ENCODE measurements at places on chromosomes 12 and 14.

- DNase-seq: no peak
Observed at GRCh38 chr14:23409475-23409874, 1.4 kb upstream of the MYH6 start.

DNA sequence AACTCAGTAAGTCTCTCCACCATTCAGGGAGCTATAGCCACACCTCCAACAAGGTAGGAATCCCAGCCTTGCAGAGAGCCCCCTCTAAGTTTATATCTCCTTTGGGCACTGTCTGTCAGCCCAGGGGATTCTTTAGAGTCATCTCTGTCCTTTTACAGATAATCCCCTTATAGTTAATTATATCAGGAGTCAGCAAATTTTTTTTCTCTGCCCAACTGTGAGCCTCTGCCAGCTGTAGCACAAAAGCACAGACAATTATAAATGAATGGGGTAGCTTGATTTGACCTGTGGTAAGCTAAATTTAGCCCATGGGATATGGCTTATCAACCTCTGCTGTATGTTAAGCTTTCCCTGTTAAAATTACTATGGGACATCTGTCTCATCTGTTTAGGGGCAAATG is 8.3 kb downstream of the CEP128 start:
- no peak for DNase-seq

GRCh38 chr14:20436363-20436755 is 393 bp upstream of the KLHL33 start:
- DNase-seq: no peak

- DNase-seq: no peak
Observed at GRCh38 chr12:126627596-126627995, 1562.4 kb downstream of the AACS start.

DNA sequence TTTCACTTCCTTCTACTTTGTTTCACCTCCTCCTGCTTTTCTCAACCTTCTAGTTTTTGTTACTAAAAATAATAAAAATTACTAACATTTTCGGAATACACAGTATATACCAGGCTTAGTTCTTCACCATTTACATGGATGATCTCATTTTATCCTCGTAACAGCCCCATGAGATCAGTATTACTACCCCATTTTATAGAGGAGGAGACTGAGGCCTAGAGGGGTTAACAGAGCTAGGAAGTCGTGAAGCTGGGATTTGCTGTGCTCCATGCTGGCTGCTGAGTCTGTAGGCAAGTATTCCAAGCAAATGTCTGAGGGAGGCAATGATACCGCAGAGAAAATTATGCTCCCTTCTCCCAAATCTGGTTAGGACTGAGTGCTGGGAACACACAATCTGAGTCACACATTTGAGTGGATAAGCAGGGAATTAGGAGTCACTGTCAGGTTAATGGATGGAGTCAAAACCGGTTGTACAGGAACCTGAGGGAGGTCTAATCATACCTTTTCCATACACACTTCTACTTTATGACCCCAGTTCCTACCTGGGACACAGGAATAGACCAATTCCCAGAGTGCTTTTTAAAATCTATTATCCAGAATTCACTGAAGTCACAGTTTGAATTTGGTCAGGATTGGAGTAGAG is 51.1 kb downstream of the ZFYVE26 start:
- DNase-seq: no peak

- DNase-seq: no peak
Observed at GRCh38 chr12:130488358-130488710, 150.6 kb downstream of the PIWIL1 start.

DNA sequence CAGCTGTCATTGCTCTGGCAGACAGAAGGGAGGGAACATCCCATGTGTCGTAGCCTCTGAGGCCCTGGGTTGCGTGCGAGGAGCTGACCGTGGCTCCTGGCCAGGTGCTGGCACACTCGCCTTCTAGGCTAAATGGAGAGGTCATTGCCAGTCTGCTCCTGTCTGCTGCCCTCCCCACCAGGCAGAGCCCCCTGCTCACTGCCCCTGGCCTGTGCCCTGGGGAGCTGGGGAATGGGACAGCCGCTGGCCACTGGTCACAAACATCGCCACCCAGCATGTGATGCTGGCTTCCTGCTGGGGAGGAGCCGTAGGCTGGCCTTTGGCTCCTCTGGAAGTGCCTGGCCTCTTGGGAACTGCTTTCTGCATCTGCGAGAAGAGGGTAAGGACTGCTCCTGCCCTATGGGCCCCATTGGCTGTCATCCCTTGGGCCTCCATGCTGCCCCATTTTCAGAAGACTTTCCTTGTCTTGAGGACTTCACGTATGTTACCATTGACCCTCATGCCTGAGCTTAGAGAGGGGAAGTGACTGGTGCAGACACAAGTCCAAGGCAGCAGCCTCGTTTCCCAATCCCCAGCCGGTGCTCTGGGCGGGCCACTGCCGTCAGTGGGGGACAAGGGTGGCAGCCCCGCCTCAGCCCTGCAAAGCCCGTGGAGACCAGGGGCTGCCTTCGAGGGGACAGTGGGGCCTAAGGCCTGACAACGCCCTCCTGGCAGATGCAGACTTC is 2.0 kb upstream of the TNFAIP2 start:
- DNase-seq: no peak

- DNase-seq: no peak
Observed at GRCh38 chr14:97270308-97270707, 473.1 kb downstream of the VRK1 start.

DNA sequence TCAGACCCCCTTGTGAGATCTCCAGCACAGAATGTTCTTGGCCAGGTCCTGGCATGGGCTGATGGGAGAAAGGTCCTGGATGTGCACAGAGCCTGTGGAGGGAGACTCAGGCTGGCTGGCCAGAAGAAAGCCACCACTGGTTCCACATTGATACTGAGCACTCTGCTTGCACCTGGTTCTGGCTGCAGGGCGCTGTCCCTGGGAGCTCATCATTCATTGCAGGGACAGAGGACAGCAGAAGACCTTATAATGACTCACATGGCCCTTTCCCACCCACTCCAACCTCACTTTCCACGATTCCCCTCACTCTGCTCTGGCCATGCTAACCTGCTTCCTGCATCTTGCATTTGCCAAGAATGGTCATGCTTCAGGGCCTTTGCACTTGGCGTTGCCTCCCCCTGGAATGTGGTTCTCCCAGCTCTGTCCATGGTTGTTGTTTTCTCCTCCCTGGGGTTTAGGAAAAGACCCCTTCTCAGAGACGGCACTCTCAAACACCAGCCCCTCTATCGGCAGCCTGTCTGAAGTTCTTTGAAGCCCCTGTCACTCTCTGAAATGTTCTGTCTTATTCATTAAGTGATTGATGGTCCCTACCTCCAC is 10.3 kb downstream of the KRT7 start:
- DNase-seq: no peak

- DNase-seq: no peak
Observed at GRCh38 chr12:39505023-39505422, 62.1 kb upstream of the KIF21A start.

DNA sequence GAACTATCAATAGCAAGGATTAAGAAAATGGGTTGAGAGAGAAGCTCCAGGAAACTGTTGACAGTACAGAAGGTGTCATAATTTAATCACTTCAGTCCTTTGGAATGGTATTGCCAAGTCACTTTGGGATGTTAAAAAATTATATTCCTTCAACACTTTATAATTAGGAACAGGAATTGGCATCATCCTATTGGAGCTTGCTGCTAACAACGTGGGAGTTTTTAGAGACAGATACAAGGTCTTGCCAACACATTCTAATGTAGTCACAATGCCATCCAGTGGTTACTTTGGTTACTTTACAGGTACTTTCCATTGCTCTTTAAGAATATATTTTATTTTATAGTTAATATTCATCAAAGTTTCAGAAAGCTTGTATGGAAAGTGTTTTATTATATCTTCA is 310.1 kb downstream of the SYT1 start:
- DNase-seq: no peak

DNA sequence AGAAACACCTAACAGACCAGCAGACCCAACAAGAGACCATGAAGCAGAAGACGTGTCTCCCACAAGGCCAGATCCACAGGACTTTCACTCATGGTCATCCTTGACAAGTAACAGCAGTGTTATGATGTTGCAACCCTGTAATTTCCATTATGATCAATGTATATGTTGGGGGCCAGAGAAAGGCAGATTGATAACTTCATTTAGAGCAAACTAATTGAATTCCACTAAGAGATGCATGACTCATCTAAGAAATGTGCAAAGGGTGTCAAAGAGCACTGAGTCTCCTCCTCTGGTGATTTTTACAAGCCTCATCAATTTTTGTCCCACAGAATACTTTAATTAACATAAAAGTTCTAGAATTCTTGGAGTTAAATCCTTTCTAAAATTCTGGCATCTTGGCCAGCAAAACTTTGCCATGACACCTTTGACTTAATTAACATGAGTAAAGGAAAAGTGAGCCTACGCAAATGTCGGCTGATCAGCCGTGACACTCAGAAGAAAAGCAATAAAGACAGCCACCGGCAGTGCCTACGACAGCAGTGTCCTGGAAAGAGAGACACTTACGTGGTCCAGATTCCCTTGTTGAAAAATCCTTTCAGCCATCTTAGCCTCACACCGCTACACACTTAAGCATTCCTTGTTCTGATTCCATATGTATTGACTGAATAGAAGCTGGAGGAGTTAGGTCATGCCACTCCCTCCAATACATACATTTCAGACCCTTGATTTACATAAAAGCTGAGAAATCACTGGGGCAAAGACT is 370.2 kb upstream of the CCDC196 start:
- no peak for DNase-seq

- no peak for DNase-seq
Observed at GRCh38 chr12:44015333-44015941, 179.6 kb downstream of the TMEM117 start.

DNA sequence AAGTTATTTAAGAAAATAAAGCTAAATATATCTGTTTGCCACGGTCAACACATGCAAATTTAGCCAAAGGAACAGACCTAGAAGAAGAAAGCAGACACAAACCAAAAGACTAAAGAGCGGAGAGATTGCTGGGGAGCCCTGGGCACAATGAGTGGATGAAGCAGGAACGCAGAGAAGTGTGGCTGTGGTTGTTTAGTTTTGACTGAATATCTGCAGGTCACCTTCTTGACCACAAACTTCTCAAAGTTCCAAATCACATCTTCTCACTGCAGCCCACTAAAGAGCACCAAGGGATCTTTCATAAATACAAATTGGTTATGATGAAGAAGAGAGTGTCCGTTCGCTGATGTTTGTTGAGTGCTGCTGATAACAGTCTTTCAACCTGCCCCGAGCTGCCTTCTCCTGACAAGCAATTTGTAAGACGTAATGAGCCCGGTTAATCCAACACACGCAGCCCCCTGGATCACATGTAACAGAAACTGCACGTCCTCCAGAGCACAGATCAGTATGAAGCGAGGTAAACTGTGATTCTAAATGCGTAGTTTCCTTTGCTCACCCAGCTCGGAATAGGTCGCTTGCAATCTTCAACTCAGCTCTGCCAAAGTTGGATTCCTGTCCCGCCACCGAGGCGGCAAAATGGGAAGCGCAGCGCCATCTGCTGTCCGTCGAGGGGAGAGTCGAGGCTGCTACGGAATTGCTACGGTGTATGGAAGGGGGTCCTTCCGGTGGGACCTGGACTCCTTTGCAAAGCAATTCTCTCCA is 120.8 kb downstream of the GXYLT1 start:
- peak; percentile 55 for DNase-seq

- no peak for DNase-seq
Observed at GRCh38 chr14:76771437-76771980, 10.2 kb downstream of the VASH1 start.

- no peak for DNase-seq
Observed at GRCh38 chr14:54474232-54474793, 14.5 kb downstream of the GMFB start.

DNA sequence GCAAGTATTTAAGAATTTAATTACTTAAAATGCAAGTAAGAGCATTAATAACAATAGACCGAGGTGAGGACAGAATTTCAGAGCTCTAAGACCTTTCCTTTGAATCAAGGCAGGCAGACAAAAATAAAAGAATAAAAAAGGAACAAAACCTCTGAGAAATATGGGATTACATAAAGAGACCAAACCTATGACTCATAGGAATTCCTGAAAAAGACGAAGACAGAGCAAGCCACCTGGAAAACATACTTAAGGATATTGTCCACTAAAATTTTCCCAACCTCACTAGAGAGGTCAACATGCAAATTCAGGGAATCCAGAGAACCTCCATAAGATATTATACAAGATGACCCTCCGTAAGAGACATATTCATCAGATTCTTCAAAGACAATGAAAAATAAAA is 325.1 kb downstream of the AEBP2 start:
- DNase-seq: no peak

DNA sequence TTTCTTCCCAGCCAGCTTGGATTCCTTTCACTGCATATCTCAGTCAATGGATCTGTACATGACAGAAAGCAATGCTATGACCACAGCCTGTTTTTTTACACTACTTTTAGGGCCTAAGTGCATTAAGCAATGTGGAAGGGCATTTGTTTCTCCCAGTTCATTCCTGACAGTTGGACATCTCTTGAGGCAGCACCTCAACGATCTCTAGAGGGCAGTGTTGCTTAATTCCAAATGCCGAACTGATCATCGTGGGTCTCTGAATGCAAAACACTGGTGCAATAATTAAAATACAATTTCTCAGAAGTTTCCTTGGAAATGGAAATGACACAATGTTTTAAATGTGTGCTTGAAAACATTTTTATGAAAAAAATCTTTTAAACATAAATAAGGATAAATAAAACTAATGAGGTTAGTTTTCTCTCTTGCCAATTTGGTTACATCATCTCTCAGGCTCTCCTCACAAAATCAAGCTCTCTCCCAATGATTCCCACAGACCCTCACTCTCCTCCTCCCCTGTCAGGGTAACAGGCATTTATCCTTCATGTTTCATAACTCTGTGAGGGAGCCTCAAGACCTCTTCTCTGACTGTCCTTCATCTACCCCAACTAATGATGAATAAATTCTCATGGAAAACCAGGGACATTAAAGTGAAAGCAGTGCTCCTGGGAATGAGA is 192.4 kb upstream of the SLC16A7 start:
- DNase-seq: no peak

GRCh38 chr12:108564724-108565123 is 2.3 kb downstream of the ISCU start:
- DNase-seq: no peak

- DNase-seq: no peak
Observed at GRCh38 chr12:108611884-108612415, 14.1 kb upstream of the TMEM119 start.

- DNase-seq: peak; percentile 46
Observed at GRCh38 chr12:52007158-52007921, 594 bp downstream of the TAMALIN start.

- DNase-seq: no peak
Observed at GRCh38 chr14:100857923-100858837, 32.3 kb downstream of the MEG3 start.

DNA sequence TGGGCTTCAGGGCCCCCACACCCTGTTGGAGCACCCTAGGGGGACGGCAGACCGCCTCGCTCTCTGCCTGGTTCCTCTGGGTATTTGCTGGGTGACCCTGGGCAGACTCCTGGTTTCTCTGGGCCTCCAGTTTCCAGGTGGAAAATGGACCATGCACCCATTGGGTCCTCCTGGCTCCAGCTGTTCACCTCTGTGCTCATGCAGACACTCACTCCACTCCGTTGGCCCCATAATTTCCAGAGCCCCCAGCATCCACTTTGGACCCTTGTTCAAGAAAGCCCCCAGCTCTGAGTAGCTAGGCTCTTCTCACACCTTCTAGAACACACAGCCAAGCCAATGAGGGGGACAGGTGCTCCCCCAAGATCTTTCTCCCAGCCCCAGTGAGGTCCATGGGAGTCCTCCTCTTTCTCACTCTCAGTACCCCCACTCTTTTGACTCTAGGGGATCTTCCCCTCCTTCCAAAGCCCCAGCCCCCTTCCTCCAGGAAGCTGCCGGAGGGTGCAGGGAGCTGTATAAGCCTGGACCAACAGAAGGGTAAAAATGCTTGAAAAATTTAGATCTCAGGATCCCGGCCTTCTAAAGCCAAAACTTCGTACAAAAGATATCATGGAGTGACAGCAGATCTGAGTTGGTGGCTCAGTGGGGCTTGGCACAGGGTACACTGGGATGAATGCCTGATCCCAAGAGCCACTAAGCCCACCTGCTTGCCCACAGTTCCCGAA is 174.8 kb upstream of the RTL1 start:
- DNase-seq: no peak

Measured in stimulated activated CD4-positive, alpha-beta T cell treated with anti-CD3 and anti-CD28 coated beads, TNF-alpha, amount 100 ng/mL, for 4 hours (primary cell).